Stimulated activated CD4-positive, alpha-beta T cell treated with anti-CD3 and anti-CD28 coated beads, Interleukin-1b, Interleukin-23, amount 100 ng/mL, for 24 hours (primary cell): ENCODE measurements at places on chromosomes 5 and 9.

DNA sequence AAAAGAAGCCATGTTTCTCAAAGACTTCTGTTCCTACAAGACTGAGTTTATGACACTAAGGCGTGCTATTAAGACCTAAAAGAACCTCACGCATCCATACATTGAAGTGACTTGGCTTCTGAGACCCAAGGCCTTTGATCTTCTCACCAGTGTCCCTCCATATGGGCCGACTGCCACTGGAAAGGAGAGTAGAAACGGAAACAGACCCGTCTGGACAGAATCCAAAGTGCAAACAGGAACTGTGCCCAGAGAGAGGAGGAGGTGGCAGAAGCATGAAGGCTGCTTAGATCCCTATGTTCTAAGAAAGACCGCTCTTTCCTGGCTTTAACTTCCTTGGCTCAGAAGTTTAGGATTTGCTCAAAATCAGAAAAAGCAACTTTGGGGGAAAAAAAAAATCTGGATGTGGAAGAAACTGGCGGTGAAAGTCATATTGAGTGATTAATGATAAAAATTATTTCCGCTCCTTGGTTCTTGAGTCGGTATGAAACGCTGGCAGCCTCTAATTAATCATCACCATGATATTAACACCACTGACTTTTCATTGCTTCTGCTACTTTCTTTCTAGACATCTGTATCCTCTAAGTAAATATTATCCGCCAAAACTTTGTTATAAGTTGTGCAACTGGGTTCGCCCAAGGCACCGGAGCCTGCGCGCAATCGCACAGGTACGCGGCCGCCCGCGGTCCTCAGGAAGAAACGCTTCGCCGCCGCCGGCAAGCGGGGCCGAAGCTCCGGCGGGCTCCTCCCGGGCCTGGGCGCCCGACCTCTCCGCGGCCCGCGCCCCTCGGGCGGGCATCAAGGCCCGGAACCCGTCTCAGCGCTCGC is 726 bp downstream of the DAP start:
- DNase-seq: peak; percentile 23

GRCh38 chr5:170104710-170105109 is 987 bp upstream of the FOXI1 start:
- DNase-seq: no peak

- DNase-seq: no peak
Measured at GRCh38 chr5:135447298-135447929, at the start of gene DCANP1. Gene DCANP1, minus strand, starts transcription at chr5:135447348. Its CDS starts 240 bp downstream, at chr5:135447108.

DNA sequence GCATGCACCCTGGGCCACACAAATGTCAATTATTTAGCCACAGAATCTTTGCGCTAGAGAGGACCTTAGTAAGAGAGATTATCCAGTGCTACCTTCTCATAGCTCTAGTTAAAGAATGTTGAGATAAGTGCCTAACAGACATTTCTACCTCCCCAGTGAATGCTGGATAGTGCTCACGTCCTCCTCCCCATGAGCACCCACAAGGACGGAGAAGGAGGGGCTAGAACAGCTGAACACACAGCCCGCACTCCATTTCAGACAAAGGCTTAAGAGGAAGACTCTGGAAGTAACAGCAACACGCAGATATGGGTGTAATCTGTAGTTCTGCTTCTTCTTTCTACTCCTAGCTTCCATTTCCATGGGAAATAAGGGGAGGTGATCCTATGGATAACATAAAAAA is 120.5 kb downstream of the FEM1C start:
- DNase-seq: no peak

GRCh38 chr5:119397518-119398380 is 41.9 kb downstream of the TNFAIP8 start:
- no peak for DNase-seq

GRCh38 chr5:153919161-153919560 is 119.5 kb downstream of the FAM114A2 start:
- no peak for DNase-seq

- DNase-seq: no peak
Measured at GRCh38 chr9:126701813-126702140, 88.0 kb downstream of the LMX1B start.

DNA sequence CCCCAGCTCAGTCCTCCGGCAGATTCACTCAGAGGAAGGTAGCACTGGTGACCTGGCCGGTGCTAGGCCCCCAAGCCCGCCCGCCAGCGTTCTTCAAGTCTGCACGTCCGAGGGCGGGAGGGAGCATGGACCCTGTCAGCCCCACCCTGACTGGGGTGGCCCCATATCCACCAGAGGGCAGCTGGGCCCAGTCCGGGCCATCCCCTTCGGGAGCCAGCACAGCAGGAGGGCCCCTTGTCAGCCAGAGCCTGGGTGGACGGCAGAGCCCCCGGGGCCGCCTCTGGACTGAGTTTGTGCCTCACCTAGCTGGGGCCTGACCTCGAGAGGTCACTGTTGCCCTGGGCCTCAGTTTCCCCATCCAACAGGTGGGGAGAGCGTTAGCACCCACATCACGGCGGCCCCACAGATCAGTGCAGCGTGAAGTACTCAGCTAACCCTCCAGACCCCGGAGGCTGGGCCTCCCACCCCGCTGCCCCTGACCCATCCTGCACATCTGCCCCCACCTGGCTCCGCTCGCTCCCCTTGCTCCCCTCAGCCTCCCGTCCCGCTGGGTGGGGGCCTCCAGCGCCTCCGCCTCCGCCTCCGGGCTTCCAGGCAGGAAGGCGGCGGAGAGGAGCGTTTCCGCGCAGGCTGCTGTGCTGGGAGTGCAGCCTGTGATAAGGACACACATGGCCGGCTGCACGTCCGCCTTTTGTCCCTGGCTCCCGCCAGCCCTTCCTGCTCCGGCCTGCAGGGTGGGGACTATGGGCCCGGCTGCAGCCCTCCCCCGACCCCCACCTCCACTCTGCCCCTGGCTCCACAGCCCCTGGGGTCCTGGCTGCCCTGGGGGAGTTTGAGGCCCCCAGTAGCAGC is 16.6 kb upstream of the EGFL7 start:
- no peak for DNase-seq

- DNase-seq: peak; percentile 52
Measured at GRCh38 chr5:134555890-134556311, 30.4 kb downstream of the JADE2 start.

DNA sequence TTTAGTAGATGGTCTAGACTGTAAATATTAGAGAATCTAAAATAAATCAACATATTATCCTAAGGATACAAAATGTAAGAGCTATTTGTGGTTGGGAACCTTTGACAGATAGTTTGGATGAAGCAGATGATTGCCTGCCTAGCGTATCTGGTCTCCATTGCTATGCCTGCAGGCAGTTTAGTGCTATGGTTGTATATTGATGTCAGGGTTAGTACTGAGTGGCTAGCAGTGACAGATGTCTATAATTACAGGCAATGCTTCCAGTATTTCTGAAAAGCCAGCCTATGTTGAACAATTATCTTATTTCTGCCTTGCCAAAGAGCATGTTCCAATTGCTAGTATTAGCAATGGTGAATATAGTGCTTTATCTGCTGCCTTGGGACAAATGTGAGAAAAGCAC is 151.3 kb upstream of the TLX3 start:
- DNase-seq: no peak

GRCh38 chr9:92728831-92729734 is 35.5 kb downstream of the BICD2 start:
- DNase-seq: no peak

DNA sequence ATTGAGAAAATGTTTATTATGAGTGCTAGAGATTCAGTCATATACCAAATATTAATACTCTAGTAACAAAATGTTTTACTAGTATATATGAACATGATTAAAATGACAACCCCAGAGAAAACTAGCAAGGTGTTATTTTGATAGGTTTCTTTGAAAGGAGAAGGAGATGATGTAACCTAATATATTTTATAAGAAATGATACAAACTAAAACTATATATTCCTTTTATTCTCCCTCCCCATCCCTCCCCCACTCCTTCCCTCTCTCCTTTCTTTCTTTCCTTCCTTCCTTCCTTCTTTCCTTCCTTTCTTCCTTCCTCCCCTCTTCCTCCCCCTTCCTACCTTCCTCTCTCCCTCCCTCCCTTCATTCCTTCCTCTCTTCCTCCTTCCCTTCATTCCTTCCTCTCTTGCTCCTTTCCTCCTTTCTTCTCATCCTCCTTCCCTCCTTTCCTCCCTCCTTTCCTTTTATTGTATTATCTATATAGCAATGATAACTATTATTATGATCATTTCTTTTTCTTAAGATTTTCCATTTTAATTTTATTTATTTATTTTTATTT is 215.3 kb upstream of the MEF2C start:
- DNase-seq: no peak

- no peak for DNase-seq
Measured at GRCh38 chr9:89079391-89079790, 88.1 kb downstream of the S1PR3 start.

DNA sequence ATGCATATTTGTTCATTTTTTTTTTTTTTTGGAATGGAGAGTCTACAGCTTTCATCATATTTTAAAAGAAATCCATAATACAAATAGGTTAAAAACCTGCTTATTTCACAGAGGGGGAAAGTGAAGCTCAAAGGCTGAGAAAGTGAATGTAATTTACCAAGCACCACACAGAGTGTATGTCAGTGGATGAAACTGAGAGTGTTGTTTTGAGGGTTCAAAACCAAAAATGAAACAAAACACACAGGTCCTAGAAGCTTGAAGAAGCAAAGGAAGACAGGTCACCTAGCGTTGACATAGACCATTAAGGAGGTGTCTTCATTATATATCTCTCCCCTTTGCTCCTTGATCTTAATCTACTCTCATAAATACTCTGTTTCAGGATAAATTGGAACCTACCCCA is 7.5 kb downstream of the NMUR2 start:
- DNase-seq: no peak

GRCh38 chr5:135714126-135714894 is 120.2 kb upstream of the SLC25A48 start:
- DNase-seq: no peak

DNA sequence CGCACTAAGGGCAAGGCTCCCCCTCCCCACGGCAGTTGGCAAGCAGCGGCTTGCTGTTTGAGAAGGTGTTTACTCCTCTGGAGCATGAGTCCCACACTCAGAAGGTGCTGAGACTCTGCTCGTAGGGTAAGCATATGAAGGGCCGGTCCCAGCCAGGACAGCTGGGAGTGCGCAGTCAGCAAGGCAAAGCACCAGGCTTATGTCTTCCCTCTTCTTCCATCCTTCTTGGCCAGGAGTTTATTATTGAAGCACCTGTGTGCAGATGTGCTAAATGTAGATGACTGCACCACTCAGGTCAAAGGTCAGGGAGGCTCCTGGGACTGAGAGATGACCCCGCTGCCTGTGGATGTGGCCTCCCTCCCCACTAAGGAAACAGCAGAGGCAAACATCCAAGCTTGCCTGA is 27.0 kb upstream of the CDKN2AIPNL start:
- no peak for DNase-seq

DNA sequence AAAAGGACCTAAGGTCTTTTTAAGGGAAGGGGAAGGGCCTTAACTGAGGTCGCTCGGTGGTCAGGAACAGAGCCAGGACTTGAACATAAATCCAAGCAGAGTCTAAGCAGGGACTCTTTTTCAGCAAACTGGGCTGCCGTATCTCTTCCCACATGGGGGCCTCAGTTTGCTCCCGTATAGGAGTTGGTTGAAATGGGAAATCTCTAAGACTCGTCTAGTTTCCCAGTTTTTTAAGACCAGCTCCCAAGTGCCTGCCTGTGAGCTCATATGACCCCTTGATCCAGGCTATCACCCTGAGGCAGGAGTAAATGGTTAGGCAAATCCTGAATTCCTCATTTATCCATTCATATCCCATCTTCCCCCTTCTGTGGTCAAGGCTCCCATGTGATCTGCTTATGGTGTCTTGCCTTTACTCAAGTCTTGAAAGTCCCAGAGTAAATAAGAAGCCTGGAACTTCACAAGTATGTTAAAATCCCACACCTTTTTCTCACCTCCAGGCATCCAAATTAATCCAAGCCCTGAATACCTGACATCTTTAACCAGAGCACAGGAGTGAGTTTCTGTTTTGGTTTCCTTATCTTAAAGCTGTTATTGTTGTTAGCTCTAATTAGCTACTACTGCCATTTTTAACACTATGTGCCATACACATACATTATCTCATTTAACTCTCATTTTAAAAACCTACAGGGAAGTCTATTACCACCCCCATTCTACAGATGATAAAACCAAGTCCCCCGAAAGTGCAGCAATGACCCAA is 3.0 kb downstream of the ARSI start:
- DNase-seq: no peak

DNA sequence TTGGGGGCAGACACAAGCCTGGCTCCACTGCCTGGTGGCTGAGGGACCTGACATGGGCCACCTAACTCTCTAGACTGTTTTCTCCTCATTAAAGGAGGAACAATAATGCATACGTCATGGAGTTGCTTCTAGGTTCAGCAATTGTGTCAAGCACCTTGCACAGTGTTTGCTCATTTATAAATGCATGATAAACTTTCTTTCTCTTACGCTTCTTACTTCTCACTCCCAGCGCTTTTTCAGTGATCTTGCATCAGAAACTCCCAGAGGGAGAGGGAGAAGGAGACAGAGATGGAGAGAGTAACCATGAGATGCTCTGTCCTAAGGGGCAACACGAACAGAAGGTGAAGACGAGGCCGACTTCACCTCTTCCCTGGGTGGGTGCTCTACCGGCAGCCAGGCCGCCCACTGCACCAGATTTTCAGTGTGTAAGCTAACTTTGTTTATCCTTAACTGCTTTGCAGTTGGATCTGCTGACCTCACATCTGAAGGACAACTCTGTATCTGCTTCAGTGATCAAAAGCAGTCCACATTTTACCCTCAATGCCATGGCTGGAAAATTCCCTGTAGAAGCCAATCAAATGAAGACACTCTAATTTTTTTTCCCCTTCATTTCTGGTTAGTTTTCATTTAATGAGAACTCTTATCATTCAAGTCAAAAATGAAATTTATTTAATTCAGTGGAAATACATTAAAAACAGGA is 35.3 kb downstream of the MED27 start:
- no peak for DNase-seq
